ENCODE measurements at places on chromosomes 4 and X.

GRCh38 chr4:174058846-174059245 is 224.6 kb downstream of the FBXO8 start:
- DNase-seq = no peak

GRCh38 chr4:118762730-118763477 is 73.0 kb downstream of the SEC24D start:
- DNase-seq = no peak

- DNase-seq = no peak
These were observed 3.9 kb upstream of the KLHL8 start for GRCh38 chr4:87224141-87224923.

DNA sequence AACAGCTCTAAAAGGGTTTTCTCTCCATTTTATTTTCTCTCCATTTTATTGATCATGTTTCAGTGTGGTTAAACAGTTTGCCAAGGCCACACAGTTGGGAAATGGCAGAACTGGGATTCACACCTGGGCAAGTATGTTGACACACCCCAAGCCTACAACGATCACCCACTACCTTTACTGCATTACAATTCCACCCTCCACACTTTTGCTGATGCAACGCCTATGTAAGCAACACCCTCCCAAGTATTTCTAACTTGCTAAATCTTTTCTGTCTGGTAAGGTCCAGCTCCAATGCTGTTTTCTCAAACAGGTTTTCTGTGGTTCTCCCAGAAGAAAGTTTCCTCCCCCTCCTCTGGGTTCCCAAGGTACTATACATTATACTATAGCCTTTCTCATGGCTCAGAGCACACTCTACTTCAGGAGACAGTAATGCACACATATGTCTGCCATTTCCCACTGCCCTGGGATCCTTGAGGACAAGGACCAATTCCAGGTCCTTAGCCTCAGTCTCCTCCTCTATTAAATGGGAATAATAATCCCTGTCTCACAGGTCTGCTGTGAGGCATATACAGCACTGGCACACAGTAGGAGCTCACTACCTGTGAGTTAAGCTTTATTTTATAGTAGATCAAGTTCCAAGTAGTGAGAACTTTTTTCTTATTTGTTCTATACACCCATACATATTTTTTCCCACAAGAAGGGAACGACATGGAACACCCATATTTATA is 27.9 kb downstream of the IQSEC2 start:
- DNase-seq = no peak

- no peak for DNase-seq
These were observed 73.9 kb downstream of the APBB2 start for GRCh38 chr4:41140410-41140809.

DNA sequence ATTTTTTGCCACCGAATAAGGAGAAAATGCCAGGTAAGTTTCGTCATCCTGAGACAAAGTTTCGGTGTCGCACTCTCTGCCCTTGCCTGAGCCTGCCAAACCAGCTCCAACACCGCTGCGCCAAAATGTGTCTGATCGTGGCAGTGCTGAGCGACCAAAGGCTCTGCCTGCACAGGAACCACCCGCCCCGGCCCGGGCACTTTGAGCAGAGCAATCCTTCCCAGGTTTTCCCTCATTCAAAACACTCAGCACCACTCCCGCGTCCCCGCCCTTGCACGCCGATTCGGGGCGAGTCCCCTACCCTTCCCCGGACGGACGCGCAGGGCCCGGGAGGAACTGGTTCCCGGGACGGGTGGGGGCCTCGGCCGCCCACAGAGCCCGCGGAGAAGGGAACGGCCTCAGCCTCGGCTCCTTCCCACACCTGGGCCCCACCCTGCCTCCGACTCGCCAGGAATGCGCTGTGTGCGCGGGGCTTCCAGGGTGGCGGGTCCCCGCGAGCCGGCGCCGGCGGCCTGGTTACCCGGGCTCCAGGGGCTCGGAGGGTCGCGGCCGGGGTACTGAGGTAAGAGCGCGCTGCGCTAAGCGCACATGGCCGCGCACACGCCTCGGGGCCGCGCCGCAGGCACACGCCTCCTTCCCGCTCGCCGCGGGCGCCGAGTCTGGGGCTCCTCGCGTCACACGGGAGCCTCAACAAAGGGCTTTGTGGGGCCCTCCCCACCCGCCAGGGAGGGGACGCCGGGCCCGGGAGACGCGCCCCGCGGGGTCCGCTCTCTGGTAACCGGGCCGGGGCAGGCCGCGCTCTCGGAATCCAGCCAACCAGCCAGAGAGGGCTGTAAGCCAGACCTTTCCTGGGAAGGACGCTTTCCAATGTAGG is at the start of gene C4orf36:
C4orf36 (minus strand) TSS at position 661 of the 874 bp plus-strand sequence. CDS start 902 bp downstream, outside the sequence.
- DNase-seq = no peak

All from T follicular helper cell (primary cell).